NCI-H1092 (cell line): ENCODE measurements at places on chromosomes 11 and 22.

DNA sequence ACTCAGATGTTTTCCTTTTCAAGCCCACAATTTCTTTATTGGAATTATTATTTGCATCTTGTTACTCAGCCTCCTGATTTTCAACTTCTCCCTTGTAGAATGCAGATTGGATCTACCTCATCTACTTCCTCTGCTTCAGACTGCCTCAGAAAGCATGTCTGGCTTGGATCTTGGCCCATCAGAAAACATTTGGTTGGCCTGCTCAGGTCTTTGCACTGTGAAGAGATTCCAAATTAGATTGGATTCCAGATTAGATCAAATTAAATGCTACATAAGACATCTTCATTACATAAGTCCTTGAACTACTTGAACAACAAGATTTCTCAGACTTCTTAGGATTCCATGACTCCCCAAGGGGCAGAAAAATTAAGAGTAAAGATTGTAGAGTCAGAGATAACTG lies 358.0 kb downstream of the DLG2 start:
- no peak for DNase-seq

DNA sequence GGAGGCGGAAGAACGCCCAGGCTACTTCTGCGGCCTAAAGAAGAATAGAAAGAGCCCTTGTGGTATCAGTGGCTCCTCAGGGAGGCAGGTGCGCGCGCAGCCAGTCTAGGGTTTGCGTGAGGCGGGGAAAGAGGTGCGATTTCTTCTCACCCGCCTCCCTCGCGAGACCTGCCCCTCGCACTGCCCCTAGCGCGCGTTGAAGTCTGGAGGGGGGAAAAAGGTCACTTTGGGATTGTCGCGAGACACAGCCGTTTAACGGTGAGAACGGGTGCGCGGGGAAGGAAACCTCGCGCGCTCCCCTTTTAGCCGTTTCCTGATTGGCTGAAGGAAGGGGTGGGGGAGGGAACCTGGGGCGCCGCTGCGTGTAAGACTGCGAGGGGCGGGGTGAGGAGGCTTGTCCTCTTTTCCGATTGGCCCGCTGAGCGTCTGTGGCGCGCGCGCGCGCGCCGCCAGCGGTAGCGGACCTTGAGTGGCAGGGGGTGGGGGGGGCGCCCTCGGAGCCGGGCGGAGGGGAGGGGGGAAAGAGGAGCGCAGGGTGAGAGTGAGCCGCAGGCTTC lies at the start of gene ZFP91:
TSS of gene ZFP91 (plus strand) at position 429 of the 557 bp plus-strand sequence. CDS start 219 bp downstream, outside the sequence.
- peak; percentile 99 for DNase-seq

GRCh38 chr11:39432929-39433328 lies 2026.5 kb downstream of the LRRC4C start:
- no peak for DNase-seq

GRCh38 chr11:125148011-125148410 lies 16.5 kb upstream of the PKNOX2 start:
- DNase-seq = no peak

DNA sequence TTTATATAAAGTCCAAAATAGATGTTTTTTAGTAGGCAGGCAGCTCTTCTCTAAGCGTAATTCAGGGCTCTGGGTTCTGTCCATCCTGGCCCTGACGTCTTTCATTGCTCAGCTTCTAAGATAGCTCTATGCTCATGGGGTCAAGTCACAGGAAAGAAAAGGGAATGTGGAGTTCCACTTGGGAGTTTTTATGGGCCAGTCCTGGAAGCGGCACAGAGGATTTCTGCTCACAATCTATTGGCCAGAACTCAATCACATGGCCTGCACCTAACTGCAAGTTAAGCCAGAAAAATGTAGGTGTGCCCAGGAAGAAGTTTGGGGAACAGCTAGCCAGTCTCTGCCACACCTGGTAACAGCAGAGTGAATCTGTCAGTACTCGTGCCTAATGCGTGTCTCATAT lies 7.4 kb upstream of the ZBTB16 start:
- no peak for DNase-seq

GRCh38 chr11:102680945-102681344 lies 24.6 kb downstream of the MMP27 start:
- DNase-seq = no peak

DNA sequence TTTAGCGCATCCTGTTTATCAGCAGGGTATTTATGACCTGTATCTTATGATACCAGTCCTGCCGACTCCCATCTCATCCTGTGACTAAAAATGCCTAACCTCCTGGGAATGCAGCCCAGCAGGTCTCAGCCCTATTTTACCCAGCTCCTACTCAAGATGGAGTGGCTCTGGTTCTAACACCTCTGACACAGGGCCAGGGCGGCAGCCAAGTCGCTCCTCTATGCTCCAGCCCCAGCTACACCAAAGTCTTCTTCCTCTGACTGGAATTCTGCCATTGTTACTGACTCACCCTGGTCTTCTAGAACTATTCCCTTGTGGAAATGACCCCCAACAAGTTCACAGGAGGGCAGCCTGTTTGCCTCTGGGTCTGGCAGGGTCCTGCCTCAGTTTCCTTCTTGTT lies 7.9 kb upstream of the C1QTNF6 start:
- DNase-seq = no peak

- DNase-seq = no peak
Measured at GRCh38 chr11:47854667-47855066, 6.5 kb upstream of the NUP160 start.

DNA sequence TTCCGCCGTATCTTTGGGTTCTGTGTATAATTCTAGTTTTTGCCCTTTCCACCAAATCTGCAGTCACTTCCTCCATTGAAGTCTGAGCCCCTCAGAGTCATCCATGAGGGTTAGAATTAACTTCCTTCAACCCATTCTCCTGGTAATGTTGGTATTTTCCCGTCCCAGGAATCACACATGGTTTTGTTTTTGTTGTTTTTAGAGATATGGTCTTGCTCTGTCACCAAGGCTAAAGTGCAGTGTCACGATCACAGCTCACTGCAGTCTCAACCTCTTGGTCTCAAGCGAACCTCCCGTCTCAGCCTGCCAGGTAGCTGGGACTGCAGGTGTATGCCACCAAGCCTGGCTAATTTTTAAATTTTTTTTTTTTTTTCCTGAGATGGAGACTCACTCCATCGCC lies 18.7 kb downstream of the ZBED4 start:
- no peak for DNase-seq

DNA sequence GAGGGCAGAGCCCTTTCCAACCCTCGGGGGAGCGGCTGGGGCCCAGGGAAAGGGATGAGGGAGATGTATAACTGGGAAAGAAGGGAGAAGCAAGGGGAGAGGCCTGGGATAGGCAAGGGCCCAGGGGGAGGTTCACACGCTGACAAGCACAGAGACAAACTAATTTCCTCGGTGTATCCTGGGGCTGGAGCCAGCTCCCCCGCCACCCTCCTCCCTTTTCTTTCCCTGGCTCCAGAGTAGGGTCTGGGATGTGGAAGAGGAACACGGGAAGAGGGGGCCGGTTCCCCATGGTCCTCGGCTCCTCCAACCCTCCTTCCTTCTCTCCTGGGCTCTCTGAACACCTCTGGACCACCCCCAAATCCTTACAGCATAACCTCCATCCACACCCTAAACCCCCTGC lies 6.9 kb downstream of the CLCF1 start:
- DNase-seq = no peak

DNA sequence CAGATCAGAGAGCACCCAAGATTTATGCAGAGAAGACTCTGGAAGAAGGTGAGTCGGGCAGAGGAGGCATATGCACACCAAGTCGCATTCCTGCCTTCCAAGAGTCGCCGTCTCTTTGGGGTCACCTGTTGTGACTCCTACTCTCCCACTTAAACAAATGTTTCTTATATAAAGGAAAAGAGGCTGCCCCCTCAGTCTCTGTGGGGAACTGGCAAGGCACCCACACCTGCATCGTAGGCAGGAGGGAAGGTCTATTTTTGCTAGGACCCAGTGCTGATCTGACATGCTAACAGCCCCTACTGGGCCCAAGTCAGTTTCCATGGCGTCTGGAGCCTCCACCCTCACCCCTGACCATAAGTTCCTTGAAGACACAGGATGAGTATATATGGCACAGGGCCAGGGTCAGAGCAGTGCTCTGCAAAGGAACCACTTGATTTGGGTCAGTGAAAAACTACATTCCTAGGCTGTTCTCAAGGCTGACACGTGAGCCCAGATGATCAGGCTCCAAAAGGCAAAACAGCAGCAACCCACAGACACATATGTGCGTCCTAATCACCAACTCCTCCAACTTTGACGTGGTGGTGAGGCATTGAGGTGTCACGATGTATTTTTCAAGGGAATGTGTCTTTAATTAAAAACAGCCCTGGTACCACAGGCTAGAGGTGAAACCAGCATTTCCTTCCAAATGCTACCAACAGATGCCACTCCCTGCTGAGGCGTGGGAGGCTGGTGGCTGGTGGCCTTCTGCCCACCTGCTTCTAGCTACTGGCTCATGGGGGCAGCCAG lies 55.6 kb upstream of the CSNK2A3 start:
- no peak for DNase-seq

DNA sequence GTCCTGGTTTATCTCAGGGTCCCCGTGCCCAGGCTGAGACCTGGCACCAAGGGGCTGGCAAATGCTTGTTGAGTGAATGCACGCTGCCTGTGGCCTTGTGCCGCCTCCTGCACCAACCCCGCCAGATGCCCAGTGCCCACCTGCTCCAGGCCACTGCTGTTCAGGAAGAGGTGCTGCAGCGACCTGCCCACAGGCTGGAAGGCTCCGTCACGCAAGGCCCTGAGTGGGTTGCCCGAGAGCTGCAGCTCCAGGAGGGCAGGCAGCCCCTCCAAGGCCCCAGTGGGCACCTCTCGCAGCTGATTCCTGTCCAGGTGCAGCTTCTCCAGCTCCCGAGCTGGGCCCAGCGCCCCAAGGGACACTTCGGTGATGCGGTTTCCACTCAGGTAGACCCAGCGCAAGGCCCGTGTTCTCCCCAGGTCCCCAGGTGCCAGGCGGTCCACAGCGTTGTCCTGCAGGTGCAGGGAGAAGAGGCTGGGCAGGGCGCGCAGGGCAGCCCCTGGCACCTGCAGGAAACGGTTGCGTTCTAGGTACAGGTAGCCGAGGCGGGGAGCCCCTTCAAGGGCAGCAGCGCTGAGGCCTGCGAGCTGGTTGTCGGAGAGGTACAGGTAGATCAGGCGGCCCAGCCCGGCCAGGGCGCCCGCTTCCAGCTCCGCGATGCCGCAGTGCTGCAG lies 3.6 kb downstream of the CHADL start:
- DNase-seq = no peak

- DNase-seq = peak; percentile 73
Measured at GRCh38 chr22:26168939-26169314, 335 bp upstream of the SEZ6L start.

- DNase-seq = no peak
Measured at GRCh38 chr22:42077486-42078125, 1.9 kb upstream of the SMDT1 start.

DNA sequence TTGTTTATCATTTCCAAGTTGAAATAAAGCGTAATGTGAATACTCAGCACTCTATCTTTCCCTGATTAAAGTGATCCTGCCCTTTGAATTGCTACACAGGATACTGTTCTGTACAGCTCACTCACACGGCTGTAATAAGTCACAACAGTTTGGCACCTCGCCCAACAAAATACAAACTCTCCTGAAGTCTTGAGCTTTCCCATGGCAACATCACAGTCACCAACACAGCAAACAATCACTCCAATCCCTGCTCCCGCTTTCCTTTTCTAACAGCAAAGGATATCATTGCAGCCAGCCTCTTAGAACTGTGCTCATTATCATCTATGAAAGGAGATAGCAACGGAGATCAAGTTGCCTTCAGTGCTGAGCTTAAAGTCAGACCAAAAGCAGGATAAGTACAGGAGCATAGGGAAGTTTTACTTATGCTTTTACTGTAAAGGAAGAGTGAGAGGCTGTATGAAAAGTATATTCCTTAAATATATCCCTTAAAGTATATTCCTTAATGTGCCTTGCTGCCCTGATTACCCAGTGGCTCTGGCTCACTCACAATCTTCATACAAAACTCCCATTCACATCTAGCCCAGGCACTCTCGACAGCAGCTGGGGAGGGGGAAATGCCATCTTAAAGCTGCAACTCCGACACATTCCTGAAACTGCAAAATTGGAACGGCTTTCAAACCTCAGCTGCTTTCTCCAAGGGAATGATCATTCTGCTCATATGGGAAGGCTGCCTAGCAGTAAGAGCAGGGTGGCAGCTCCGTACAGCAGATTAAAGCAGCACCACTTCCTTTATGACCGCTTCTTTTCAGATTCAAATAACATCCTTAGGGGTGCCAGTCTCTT lies 35.8 kb downstream of the MAML2 start:
- peak; percentile 78 for DNase-seq

DNA sequence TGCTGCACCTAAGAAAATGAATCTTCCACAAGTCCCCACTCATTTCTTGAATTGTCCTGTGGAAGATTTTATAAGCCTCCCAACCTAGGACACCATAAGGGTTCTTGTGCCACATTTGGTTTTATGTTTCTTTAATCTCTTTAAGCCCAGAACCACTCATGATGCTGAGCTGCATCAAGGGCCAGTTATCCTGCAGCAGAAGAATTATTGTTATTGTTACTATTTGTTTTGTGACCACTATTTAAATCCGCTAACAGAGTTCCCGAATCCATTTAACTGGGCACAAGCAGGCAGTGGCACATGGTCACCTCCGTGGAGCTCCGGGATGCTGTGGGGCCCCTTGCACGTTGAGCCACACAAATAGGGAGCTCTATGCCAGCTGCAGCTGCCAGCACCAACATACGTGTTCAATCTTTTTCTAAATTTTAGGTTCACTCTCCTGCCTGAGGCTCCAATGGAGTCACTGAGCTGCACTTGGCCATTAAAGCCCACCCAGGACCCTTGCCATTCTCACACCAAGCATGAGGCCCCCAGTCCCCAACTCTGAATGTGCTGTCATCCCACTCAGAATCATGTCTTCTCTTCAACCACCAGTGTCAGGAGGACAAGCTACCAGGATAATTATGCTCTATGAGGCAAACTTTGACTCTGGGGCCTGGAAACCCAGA lies 60.6 kb downstream of the DGCR2 start:
- no peak for DNase-seq

GRCh38 chr11:76850815-76851214 lies 9.9 kb upstream of the ACER3 start:
- no peak for DNase-seq

GRCh38 chr11:120578596-120579154 lies 67.1 kb downstream of the GRIK4 start:
- DNase-seq = no peak

GRCh38 chr11:116162886-116163230 lies 609.9 kb downstream of the BUD13 start:
- peak; percentile 96 for DNase-seq

- DNase-seq = no peak
Measured at GRCh38 chr11:44555031-44555800, 10.2 kb upstream of the CD82 start.

DNA sequence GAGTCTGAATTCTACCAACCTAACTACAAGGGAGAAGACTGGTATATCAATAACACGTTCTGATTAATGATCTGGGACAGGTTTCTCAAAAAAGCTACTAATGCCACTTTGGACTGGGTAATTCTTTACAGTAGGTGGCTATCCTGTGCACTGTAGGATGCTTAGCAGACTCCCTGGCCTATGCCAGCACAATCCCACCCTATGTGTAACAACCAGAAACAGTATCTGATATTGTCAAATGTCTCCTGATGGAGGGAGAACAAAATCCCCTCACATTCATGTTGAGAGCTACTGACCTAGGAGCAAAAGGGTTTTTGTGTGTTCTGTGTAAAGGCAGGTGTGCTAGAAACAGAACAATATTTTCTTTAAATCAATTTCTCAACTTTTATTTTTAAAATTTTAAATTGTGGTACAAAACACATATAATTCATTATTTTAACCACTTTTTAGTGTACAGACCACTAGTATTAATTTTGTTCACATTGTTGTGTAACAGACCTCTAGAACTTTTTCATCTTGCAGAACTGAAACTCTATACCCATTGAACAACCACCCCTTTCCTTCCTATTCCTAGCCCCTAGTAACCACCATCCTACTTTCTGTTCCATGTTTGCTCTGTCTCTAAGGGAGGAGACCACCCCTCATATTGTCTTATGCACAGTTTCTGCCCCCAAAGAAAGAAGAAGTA lies 2.1 kb upstream of the MS4A6A start:
- DNase-seq = no peak
